ENCODE measurements at places on chromosomes 6 and 20.

- DNase-seq: no peak
Measured at GRCh38 chr6:21151119-21151518, 442.4 kb upstream of the SOX4 start.

DNA sequence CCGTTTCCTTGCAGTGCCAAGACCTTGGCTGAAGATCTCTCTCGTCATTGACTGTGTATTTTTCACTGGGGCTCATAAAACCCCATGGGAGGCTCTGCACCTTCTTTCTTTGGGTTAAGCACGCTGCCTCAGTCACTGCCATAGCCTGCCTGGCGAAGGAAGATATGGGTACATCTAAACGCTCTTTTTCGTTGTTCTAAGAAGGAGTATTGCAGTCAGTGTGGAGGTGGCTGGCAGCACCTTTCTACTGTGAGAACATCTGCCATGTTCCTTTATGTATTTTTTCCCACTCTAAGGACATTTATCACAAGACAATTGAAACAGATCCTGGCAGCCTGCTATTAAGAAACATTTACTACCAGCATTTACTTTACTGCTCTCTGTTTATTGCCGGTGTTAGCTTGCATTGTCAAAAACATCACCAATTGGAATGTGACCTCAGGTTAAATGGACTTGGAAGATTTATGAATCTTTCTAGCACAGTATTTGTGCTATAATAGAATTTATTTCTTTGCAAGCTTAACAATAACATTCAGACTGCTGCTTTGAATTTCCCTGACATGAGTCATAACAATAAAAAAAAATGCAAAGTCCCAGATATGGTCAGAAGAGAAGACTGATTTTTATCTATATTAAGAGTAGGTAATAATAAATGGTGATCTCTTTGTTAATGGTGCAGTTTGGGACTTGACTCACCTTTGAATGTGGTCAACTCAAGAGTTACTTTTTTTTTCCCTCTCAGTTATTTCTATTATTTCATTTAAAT is 62.2 kb upstream of the CLDN20 start:
- no peak for DNase-seq

GRCh38 chr6:157481189-157481864 is 100.3 kb downstream of the ZDHHC14 start:
- DNase-seq: no peak

DNA sequence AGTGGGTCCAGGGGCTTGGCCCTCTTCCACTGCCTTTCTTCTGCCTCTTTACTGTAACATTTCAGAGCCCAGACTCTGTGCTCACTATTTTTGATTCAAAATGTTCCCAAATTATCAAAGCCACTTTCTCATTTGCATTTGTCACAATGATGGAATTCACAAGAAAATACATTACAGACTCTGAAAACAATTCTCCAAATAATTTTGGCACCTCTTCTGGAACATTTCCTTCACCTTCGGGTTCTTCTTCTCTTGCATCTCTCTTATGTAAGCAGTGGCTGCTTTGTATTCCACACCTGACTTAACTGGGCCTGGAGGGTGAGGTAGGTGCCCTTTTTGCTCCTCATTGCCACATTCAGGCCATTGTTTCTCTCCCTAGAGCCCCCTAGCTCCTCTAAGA is 30.0 kb downstream of the ZNF184 start:
- no peak for DNase-seq

GRCh38 chr6:3871515-3871914 is 22.3 kb downstream of the FAM50B start:
- no peak for DNase-seq

DNA sequence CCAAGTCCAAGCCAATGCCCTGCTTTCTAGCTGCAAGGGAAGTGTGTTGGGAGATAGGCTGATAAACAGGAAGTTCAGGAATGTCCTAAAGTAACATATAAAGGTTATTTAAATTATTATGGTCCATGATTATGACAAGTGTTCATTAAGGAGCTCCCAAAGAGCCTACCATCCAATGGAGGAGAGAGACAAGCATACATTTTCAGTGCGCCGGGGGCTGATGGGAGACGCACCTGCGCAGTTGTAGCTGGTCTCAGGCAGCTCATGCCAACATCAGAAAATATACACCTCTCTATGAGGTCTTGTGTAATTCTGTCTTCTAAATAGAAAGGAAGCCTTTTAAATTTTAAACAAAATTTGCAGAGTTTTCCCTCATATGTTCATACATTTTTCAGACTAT is 12.6 kb upstream of the SFT2D1 start:
- DNase-seq: no peak

DNA sequence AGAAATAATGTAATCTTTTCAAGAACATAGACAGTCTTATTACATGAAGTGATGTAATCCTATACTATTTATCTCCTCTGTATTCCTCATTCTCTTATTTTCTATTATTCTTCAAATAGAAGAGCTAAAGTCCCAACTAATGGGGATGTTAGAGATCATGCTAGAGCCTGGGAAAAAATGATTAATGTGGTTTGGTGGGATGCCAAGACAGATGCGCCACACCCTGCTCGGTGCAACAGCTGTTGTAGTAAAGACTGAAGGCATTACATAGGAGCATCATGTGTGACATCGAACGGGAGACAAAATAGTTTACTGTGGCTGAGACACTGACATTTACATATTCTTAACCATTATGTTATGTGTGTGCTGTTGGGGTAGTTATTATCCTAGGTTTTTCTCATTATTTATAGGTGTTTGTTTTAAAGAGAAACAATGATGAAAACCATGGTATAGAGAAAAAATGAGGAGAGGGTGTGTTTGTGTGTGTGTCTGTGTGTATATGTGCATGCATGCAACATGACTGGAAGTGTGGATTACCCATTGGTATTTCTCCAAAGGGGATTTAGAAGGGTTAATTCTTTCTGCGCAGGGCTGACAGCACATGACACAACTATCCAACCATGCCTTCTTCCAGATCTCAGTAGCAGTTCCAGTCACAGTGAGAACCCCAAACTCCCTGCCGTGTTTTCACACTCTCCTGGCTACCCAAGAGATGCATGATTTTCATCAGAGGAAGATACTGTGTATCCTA is 155.3 kb downstream of the EYA4 start:
- DNase-seq: no peak

DNA sequence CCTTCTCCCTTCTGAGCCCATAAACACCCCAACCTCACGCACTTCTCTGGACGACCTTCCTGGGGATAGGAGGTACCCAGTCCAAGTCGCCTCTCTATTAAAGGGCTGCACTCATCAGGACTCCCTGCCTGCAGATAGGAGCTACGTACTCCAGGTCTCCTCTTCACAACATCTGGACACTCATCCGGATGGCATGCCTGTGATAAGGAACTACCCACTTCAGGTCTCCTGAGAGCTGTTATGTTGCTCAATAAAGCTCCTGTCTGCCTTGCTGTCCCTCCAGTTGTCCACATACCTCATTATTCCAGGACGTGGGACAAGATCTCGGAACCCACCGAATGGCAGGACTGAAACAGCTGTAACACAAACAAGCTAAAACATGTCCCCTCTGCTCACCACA is 548.0 kb downstream of the TBC1D32 start:
- no peak for DNase-seq

- DNase-seq: no peak
Measured at GRCh38 chr6:15411766-15412165, 165.9 kb downstream of the JARID2 start.

Measured in stimulated activated CD8-positive, alpha-beta memory T cell treated with anti-CD3 and anti-CD28 coated beads, Interleukin-4, amount 100 ng/mL, for 1 hour (primary cell).